ENCODE measurements at places on chromosomes 5 and 9.

GRCh38 chr9:14538526-14538925, 154.7 kb downstream of the ZDHHC21 start:
- DNase-seq, result no peak

DNA sequence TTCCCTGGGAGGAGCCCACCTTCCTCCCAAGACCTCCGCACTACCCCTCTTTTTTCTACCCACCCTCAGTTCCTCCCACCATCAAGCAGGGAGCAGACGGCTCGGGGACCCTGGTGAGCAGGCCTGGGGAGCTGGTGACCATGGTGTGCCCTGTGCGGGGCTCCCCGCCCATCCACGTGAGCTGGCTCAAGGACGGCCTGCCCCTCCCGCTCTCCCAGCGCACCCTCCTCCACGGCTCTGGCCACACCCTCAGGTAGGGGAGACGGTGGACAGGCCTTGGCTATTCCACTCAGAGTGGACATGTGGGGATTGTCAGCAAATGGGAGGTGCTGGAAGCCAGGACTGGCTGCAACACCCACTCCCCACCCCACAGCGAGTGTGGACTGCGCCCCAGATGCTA, 52.9 kb upstream of the ASS1 start:
- no peak for DNase-seq

GRCh38 chr9:130078547-130078946, 24.8 kb downstream of the GPR107 start:
- DNase-seq, result no peak

GRCh38 chr5:88021141-88021540, 247.5 kb downstream of the TMEM161B start:
- no peak for DNase-seq

DNA sequence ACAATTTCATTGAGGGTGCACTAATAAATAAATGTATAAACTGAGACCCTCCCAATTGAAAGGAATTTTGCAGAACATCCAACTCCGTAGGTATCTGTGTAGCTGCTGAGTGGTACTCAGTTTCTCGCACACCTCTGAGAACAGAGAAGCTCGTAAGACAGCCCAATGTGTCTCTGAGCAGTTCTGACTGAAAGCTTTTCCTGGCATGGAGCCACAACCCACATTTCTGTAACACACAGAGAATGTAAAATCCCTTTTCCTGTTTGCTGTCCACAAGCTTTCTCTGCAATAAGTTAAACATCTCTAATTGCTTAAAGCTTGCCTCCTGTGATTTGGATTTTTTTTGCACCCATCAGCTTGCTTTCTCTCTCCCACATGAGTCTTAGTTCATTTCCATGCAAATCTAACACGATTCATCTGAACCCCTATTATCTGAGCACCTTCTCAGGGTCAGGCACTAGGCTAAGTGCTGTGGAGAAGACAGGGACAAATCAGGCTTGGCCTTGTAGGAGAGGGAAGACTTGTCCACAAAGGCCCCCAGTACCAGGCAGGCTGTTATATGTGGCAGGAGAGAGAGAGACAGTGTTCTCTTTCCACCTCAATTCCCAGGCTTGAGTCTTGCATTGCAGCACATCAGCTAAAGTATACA, 44.2 kb upstream of the COL15A1 start:
- no peak for DNase-seq

DNA sequence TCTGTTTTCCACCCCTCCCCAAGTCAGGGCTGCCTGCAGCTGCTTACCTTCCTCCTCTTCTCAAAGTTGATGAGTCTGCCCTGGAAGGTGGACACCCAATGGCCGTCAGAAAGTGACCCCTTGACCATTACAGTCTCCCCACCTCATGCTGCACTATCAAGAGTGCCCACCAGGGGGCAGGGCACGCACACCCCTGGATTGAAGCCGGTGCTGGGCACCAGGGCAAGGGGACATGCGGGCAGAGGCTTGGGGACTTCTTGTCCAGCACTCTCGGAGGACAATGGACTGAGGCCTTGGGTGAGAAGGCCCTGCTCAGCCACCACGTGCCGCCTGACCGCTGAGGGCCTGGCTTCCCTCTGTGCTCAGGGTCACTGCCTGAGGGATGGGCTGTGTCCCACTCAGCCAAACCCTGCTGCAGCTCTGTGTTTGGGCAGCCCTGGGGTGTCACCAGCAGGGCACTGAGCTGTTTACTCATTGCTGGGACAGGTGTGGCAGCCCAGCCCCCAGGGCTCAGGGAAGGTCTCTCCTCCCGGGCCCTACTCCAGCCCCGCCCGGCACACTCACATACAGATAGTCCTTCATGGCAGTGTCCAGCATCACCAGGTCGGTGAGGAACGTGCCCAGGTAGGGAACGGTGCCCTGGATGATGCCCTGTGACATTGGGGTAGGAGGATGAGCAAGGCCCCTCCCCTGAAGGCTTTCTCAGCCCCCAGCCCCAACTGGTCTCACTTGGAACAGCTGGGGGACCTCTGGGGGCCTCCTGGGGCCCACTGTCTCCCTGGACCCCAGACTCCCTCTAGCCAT, 17.7 kb downstream of the RALGDS start:
- peak; percentile 41 for DNase-seq

Data from activated T-helper 1 cell treated with anti-CD3 and anti-CD28 coated beads, Interleukin-12 subunit alpha, Interleukin-12 subunit beta, Interleukin-2, Interleukin-4 antibody, amounts not matched to agents 30 ng/mL and 10 ng/mL and 1 ng/mL, durations not matched to agents 14 hours and 24 hours and 36 hours (primary cell).